B cell (primary cell): ENCODE measurements at places on chromosomes 2 and 18. TPM values are rescaled to one million over a fixed set of nuclear protein-coding genes. Genes with fewer than 3 reads are reported as not detected.

GRCh38 chr2:149008381-149008780, 30.1 kb upstream of the LYPD6B start:
- H3K4me3 ChIP-seq: no peak overlapping the region
- DNase-seq: no peak
- H3K27ac ChIP-seq: no peak overlapping the region
- no peaks in the 10 kb centered on the region for H3K27me3 ChIP-seq
- H3K4me1 ChIP-seq: no peaks in the 10 kb centered on the region
- no peaks in the 10 kb centered on the region for H3K36me3 ChIP-seq

GRCh38 chr2:70551167-70551566, 2.5 kb downstream of the TGFA start:
- H3K27me3 ChIP-seq: no peaks in the 10 kb centered on the region
- DNase-seq: no peak
- no peak overlapping the region for H3K4me3 ChIP-seq
- H3K36me3 ChIP-seq: no peaks in the 10 kb centered on the region
- H3K27ac ChIP-seq: no peak overlapping the region

DNA sequence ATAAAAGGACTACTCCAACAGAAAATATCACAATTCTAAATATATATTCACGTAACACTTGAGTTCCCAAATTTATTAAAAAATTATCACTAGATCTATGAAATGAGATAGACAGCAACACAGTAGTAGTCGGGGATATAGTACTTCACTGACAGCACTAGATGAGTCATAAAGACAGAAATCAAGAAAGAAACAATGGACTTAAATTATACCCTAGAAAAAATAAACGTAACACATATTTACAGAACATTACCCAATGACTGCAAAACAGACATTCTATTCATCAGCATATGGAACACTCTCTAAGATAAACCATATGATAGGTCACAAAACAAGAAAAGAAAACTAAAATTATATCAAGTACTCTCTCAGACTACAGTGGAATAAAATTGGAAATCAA, 429.4 kb downstream of the MBD2 start:
- H3K4me3 ChIP-seq: no peak overlapping the region
- H3K27ac ChIP-seq: no peak overlapping the region
- H3K36me3 ChIP-seq: no peaks in the 10 kb centered on the region
- H3K27me3 ChIP-seq: no peaks in the 10 kb centered on the region
- H3K4me1 ChIP-seq: no peaks in the 10 kb centered on the region

GRCh38 chr18:56305583-56305982, 332.8 kb downstream of the TXNL1 start:
- H3K36me3 ChIP-seq: no peaks in the 10 kb centered on the region
- H3K27ac ChIP-seq: no peak overlapping the region
- no peaks in the 10 kb centered on the region for H3K27me3 ChIP-seq

DNA sequence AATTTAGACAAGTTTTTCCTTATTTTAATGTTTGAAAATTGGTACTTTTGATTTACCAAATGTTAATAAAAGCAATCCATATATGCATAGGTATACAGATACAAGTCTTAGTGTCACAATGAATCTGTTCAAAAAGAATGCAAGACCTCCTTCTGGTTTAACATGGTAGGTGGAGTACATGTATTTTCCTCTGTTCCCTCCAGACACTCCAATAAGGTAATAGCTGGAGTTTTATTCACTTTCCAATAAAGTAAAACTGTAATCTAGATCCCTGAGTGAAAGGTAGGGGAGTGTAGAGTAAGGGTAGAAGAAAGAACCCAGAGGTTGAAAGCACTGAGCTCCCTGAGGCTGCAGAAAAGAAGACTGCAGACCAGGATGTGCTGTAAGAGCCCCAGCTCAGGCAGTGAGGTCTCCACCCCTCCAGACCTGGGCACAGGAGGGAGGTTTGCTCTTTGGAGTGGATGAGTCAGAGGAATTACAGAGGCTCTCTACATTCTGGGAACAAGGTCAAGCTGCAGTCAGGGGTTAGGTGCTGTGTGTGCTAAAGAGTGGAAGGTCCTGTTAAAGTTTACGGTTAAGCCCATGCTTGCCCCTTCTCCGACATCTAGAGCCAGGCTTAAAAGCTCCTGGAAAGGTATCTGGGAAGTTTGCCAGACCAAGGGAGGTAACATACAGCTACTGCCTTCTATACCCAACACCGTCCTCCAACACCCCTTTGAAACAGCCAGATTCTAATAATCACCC, 27.6 kb upstream of the STAT1 start:
- no peaks in the 10 kb centered on the region for H3K27me3 ChIP-seq
- no peak overlapping the region for H3K27ac ChIP-seq
- DNase-seq: no peak

DNA sequence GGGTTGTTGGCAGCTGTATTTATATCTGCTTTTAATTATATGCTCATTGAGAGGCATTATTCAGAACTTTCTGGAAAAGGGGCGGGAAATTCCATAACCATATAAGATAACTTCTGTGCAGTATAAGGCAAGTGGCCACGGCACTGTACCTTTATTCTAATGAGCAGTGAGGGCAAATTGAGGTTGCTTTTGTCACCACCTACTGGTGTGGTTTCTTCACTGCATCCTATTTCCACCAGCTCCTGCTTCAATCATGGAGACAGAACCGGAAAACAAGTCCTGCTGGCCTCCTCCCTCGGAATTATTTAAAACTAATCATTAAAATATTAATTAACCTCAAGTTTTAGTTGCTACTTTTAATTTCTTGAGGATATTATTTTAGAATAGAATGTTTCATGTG, 759.4 kb downstream of the CBLN2 start:
- DNase-seq: no peak
- no peak overlapping the region for H3K4me3 ChIP-seq
- no peak overlapping the region for H3K27ac ChIP-seq
- H3K36me3 ChIP-seq: no peaks in the 10 kb centered on the region
- no peaks in the 10 kb centered on the region for H3K4me1 ChIP-seq

DNA sequence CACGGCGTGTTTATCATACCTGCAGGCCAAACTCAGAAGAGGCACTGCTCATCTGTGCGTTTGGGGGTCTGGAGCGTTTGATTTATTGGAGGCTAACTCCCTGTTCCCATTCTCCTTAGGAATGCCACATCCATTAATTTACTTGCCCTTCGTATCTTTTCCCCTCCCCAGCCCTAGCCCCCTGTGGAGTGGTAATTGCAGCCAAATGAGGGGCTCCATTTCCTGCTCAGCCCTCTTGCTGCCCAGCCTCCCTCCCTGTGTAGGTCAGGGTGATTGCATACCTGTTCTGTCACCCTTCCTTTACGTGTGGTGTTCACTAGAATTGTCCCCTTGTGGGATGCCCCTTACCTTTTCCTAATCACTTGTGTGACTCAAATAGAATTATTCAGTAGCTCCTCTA, 120.4 kb downstream of the MAP3K20 start:
- DNase-seq: no peak
- no peaks in the 10 kb centered on the region for H3K4me1 ChIP-seq
- peaks cover 11% of the 10 kb centered on the region for H3K36me3 ChIP-seq
- no peaks in the 10 kb centered on the region for H3K27me3 ChIP-seq

DNA sequence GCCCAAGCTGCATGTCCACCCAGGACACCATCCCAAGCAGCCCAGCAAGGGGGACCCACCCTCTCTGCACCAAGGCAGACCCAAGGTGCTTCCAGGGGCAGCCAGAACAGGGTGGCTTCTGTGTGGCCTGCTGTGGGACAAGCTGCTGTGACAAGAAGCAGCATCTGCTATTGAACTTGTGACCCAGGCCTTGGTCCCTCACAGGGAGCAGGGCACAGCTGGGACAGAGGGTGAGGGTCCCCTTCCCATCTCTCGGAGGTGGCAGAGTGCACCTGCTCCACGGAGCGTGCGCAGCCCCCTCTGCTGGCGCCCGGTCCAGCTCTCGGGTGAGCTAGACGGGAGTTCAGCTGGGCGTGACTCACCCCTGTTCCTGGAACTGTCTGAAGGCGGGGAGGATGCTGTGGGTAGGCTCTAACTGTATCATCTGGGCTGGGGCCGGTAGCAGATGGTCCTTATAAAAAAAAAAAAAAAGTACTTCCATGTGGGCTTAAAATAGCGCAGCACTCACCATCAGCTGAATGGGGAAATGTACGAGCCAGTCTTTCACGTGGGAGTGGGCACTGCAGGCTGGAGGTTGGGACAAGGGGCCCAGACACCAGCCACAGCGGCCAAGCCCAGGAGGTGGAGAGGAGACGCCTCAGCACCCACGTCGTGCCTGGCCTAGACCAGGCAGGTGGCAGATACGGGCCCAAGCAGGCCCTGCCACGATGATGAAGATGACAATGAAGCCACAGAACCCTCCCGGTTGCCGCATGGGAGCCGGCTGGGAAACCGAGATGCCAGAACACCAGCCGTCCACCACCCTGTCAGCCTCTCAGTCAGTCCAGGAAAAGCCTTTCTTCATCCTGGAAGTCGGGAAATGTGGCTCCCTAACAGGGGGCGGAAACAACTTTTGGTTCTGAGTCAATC, 136.8 kb upstream of the ID2 start:
- peaks cover 70% of the 10 kb centered on the region for H3K27me3 ChIP-seq
- H3K4me3 ChIP-seq: no peak overlapping the region
- no peaks in the 10 kb centered on the region for H3K36me3 ChIP-seq
- DNase-seq: peak; percentile 70

GRCh38 chr18:41936471-41937134, 18.4 kb upstream of the PIK3C3 start:
- H3K27me3 ChIP-seq: peaks cover 5% of the 10 kb centered on the region
- no peak overlapping the region for H3K27ac ChIP-seq
- no peak overlapping the region for H3K4me3 ChIP-seq

DNA sequence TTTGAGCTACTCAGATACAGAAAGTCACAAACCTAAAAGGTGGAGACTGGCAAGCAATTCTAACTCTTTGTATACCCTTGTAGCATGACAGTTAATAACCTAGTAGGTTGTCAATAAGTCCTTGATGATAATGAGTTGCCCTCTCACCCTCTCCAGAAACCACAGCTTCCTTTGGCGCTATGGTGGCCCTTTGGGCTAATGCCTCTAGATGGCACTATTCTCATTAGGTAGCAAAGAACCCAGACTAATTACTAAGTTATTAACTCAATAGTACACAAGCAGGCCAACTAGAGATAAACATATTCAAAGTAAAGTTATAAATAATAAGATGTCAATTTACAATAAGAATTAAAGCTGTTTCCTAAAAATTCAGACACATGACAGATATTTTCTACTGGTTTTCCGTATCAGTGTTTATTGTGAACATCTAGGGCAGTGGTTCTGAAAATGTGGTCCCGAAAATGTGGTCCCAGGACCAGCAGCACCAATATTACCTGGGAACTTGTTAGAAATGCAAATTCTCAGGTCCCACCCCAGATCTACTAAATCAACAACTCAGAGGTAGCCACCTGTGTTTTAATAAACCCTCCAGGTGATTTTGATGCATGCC, 41.1 kb downstream of the LDAH start:
- H3K4me3 ChIP-seq: no peak overlapping the region
- H3K27me3 ChIP-seq: no peaks in the 10 kb centered on the region
- peak; percentile 20 for DNase-seq

DNA sequence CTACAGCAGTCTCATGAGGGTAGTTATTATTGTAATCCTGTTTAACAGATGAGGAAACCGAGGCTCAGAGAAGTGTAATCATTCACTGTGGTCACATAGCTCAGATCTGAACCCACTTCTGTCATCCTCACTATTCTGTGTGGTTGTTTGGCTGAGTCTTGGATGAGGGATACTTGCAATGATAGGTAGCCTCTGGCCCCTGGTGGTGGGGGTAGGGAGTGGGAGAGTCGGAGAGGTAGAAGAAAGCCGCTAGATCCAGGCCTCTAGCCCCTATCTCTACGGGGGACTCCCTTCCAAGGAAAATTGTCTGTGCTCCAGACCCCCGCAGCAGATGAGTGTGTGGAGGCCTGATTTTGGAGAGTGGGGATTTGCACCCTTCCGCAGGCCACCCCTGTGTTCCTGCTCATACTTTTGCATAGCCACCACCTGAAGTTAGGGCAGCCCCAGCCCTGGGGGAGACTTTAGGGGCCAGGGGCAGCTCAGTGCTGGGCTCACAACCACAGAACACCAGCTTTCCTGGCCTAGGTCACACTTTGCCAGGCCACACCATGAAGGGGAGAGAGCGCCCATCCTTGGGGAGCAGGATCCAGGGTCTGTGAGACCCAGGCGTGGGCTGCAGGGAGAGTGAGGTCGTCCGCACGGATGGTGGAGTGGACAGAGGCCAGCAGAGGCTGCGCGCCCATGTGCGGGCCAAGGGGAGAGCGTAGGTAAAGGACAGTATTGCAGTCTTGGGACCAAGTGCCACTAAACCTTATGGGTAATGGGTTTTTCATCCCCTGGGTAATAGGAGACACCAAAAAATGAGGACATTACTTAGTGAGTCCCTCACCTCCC, 148.2 kb downstream of the GLI2 start:
- no peaks in the 10 kb centered on the region for H3K36me3 ChIP-seq
- no peak for DNase-seq
- H3K4me3 ChIP-seq: no peak overlapping the region
- H3K4me1 ChIP-seq: no peaks in the 10 kb centered on the region

GRCh38 chr2:175930504-175930903, 71.6 kb downstream of the LNPK start:
- H3K27me3 ChIP-seq: no peaks in the 10 kb centered on the region
- DNase-seq: no peak
- no peaks in the 10 kb centered on the region for H3K4me1 ChIP-seq
- no peak overlapping the region for H3K27ac ChIP-seq

The NT5DC4 gene
- total RNA-seq: 2.0 and 10.3 TPM in 2 replicates

The UGT1A4 gene
- not detected in 2 replicates for total RNA-seq

The OR6B2 gene
- total RNA-seq: not detected in 2 replicates

The SP140 gene
- total RNA-seq: 411 and 424 TPM in 2 replicates

The TMEM200C gene
- total RNA-seq: not detected in 2 replicates

The DSC2 gene
- total RNA-seq: not detected in 2 replicates
